ENCODE measurements at places on chromosomes 1 and 21. TPM values are rescaled to one million over a fixed set of nuclear protein-coding genes. Genes with fewer than 3 reads are reported as not detected.

GRCh38 chr1:206802401-206802800 is 30.1 kb upstream of the IL10 start:
- DNase-seq, result no peak

GRCh38 chr1:92411511-92411910 is 75.2 kb downstream of the GFI1 start:
- DNase-seq, result no peak

- DNase-seq, result no peak
Measured at GRCh38 chr1:227899141-227899819, 48.5 kb downstream of the WNT9A start.

DNA sequence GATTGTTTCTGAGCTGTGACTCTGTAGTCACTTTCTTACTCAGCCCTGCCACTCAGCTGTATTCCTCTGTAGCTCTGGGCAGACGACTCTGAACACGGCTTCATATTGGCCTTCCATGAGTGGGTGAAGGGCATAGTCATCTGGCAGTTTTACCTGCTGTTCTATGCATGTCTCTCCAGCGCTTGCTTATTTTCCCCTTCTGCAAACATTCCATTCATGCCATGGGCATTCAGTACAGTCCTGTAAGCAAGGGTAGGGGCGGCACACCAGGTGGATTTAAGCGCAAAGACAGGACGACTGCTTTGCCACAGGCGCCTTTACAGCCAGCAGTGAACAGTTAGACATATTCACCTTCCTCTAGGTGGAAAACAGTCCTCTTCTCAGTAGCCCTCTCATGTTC is 4.4 kb upstream of the WDR26 start:
- no peak for DNase-seq

GRCh38 chr1:211738691-211739301 is 63.4 kb upstream of the NEK2 start:
- no peak for DNase-seq

DNA sequence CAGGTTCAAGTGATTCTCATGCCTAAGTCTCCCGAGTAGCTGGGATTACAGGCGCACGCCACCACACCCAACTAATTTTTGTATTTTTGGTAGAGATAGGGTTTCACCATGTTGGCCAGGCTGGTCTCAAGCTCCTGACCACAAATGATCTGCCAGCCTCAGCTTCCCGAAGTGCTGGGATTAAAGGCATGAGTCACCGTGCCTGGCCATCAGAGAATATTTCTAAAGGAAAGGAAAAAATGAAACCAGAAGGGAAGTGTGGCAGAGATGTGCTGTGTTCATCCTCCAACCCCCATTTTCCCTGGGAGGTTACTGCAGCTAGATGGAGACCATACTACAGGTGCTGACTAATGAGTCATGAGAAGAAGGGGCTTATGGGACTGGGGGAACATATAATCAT is 964.1 kb downstream of the TTLL7 start:
- DNase-seq, result no peak

DNA sequence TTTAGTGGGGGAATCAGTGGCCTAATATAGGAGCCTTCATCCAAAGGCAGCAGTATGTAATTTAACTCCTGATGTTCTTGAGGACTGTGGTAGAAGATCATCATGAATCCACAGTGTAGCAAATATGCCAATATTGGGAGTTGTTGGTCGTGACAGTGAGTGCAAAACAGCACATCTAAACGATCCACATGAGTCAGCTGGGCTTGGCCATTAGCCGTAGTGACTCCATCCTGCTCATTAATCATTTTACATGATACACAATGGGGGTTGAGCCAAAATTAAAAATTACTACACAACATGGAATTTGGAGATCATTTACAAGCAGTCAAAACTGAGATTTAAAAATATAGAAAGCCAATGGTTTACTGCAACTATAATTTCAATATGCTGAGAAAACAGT is 653.9 kb upstream of the CAMK1G start:
- no peak for DNase-seq

The NUP133 gene
- 18.5 TPM for polyA plus RNA-seq

The CRYAA gene
- not detected for polyA plus RNA-seq

The ANKRD35 gene
- polyA plus RNA-seq, result 13.2 TPM

The C4BPB gene
- 0.46 TPM for polyA plus RNA-seq

The C1orf94 gene
- polyA plus RNA-seq, result not detected

Measured in urinary bladder (tissue), 4 donors.